B cell (primary cell): ENCODE measurements at places on chromosomes 13 and 19.

DNA sequence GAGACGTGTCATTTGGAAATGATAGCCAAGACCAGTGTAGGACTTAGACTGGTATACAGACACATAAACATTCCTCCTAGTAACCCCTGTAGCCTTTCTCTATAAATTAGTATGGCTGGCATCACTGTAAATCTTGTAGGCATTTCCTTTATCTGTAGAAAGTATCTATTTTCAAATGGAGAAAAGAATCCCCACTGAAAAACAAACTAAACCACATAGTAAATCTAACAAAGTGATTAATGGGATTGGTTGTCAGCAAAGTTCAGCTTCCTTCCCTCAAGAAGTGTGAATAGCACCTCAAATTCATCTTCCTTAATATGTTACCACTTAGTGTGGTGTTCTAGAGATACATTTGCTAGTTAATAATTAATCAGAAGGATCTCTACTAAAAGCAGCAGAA is 119.4 kb upstream of the NBEA start:
- DNase-seq = no peak

- DNase-seq = peak; percentile 67
Observed at GRCh38 chr19:35868172-35868822, at the start of gene APLP1. APLP1 (plus strand) TSS chr19:35868574; CDS start chr19:35868637, 63 bp downstream.

- DNase-seq = no peak
Observed at GRCh38 chr13:61774903-61775302, 359.3 kb upstream of the PCDH20 start.

DNA sequence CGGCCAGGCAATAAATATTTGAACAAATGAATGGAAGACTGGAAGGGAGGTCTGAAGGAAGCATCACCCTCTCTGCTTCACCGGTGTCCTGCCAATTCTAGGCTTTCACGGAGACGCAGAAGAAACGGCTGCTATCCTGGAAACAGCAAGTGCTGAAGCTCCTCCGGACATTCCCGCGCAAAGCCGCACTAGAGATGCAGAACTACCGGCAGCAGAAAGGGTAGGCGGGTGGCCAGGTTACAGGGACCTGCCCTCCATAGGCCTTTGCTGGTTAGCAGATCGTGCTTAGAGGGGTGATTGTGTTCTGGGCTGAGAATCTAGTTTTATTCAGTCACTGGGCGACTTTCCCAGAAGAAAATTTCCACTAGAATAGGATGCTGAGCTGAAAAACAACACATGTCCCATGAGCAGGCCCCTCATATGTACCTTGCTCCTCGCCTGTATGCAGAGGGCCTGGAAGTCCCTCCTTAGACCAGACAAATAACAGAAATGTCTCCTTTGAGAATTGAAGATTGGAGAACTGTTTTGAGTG is 11.0 kb downstream of the PAF1 start:
- DNase-seq = no peak

DNA sequence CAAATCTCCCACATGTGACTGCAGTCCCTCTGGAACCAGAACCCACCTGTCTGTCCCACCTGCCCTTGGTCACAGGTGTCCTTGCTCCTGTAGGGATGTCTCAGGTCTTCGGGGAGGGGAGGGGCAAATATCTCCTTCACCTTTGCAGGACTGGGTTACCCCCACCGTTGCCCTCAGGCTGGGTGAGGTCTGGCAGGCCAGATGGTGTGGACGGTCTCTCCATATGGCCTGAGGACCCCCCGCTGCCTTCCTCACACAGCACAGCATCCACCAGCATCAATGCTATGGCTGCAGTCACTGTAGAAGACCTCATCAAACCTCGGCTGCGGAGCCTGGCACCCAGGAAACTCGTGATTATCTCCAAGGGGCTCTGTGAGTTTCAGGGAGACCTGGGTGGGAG is 10.0 kb downstream of the SLC5A5 start:
- DNase-seq = no peak

DNA sequence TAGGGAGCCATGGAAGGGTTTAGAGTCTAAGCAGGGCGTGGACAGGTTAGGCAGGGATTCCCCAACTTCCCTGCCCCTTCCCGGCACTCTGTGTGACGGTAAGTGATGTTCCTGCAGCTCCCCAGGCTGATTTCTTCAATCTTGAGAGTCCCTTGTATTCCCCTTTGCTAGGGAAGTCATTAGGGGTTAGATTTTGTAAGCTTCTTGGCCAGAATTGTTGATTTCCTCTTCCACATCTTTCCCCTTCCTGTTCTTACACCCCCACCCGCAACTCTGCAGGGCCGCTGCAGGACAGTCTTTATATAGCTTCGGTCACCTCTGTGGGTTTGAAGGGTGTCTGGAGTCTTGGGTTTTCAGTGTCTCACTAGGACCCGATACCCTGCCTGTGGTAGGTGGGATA is 10.6 kb upstream of the ADGRE1 start:
- no peak for DNase-seq

- DNase-seq = peak; percentile 75
Observed at GRCh38 chr13:36297366-36298338, at the start of gene CCDC169. CCDC169 (minus strand) TSS chr13:36297814; CDS start chr13:36297719, 95 bp downstream.

DNA sequence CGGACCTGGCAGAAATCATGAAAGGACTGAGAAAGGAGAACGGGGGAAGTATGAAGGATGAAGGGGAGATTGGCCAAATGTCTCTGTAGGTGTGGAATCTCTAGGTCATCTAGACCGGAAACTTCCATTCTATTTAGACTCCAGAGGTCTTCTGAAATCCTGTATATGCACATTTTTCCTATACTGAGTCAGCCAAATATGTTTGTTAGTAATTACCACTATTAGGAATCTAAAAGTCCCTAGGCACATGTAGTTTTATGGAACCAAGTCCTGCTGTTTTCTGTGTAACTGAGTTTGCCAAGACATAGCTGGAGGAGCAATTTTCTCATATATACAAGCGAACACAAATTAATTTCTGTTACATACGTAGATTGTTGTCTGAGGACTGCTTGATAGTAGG is 498.1 kb downstream of the GPC5 start:
- no peak for DNase-seq

DNA sequence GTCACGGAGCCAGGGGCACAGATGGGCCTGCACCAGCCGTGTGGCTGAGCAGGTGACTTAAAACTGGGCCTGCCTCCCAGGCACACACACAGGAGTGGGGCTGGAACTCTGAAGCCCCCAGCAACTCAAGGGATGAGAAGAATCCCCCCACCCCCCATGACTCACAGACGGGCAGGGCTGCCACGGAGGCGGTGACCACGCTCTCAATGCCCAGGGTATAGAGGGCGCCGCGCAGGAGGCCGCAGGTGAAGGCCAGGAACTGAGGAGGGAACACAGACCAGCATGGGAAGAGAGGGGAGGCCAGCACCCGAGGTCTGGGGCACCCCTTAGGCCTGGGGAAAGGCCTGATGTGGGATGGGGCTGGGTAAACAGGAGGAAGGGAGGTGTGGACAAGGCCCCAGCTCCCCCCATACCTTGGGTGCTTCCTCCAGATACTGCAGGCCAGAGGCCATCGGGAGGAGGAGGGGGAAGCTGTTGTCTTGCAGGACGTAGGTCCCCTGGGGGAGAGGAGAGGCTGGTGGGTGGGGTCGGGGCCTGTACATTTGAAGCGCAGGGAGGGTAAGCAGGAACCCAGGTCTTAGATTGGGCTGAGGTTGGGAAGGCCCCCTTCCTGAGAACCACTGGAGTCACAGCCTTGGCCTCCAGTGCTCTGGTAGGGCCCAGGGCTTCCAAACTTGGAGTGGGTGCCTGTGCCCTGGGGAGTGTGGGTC is 3.1 kb upstream of the NKPD1 start:
- DNase-seq = no peak

DNA sequence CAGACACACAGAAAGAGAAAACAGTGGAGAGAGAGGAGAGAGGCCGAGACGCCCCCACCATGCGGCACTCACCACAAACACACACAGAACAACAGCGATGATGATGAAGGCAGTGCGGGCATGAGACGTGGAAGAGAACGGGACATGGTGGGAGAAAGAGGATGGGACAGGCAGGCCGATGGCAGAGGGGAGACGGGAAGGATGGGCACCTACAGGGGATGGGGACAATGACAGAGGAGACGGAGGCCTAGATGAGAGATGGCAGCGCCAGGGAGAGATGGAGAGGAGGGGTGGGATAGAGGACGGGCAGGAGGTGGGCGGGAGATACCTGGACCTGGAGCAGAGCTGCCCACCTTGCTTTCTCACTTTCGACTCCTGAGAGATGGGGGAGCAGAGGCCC is 1.1 kb upstream of the KLK14 start:
- DNase-seq = no peak

GRCh38 chr13:79749984-79750551 is 269.1 kb downstream of the NDFIP2 start:
- DNase-seq = no peak

GRCh38 chr19:6313398-6313969 is 19.9 kb downstream of the ACER1 start:
- no peak for DNase-seq

- peak; percentile 64 for DNase-seq
Observed at GRCh38 chr19:737591-738093, 13.3 kb upstream of the MISP start.

DNA sequence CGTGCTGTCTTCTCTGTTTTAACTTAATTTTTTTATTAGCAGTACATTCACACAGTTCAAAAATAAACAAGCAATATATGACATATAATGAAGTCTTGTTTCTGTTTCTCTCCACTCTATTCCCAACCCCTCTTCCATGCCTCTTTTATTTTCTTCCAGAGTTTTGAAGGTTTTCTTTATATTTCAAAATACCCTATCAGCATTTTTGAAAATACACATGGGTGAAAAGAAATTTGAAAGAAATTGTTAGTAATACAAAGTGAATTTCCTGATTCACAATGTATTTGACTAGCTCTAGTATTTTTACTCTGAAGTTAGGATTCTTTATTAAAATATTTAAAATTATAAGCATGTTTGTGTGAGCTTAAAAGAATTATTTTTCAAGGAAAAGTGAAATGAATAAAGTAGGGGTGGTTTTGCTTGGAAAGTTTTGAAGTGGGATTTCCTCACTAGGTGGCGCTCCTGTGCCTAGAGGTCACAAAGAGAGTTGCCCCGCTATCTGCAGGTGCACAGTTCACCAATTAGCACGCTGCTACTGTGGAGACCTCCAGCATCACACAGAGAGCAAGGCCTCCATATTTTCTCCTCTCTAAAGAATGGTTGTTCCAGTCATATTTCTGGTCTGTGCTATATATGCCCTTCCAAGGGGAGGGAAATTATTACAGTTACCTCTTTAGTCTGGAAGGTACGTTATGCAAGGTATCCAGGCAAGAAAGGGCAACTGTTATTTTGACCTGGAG is 37.6 kb downstream of the SOX21 start:
- peak; percentile 27 for DNase-seq

DNA sequence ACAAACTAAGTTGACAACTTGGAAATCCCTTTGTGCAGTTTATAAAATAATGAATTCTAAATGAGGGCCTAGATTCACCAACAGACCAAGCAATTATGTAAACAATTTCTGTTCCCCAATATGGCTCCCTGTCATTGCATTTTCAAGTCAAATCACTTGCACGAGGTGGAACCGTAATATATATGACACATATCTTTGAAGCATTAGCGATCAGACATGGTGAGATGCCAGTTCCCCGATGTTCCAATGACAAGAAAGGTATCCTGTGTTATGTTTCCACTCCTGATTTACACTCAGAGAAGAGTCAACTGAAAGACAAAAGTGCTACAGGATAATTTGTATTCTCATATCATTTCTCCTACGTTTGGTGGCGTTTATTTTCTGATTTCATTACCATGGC is 108.5 kb upstream of the TDRD3 start:
- no peak for DNase-seq

- no peak for DNase-seq
Observed at GRCh38 chr19:39544911-39545310, 5.0 kb upstream of the EID2 start.

DNA sequence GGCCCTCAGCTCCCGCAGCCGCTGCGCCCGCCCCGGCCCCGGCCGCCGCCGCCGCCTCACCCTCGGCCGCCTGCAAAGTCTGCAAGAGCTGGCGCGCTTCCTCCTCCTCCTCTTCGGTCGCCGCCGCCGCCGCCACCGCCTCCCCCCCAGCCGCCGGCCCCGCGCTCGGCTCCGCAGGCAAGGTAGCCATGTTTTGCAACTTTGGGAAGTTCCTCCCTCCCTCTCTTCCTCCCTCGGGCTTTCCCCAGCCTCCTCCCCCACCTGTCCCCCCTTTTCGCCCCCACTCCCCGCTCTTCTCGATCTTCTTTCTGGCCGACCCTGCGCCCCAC is 433 bp downstream of the SIX5 start:
- DNase-seq = no peak

DNA sequence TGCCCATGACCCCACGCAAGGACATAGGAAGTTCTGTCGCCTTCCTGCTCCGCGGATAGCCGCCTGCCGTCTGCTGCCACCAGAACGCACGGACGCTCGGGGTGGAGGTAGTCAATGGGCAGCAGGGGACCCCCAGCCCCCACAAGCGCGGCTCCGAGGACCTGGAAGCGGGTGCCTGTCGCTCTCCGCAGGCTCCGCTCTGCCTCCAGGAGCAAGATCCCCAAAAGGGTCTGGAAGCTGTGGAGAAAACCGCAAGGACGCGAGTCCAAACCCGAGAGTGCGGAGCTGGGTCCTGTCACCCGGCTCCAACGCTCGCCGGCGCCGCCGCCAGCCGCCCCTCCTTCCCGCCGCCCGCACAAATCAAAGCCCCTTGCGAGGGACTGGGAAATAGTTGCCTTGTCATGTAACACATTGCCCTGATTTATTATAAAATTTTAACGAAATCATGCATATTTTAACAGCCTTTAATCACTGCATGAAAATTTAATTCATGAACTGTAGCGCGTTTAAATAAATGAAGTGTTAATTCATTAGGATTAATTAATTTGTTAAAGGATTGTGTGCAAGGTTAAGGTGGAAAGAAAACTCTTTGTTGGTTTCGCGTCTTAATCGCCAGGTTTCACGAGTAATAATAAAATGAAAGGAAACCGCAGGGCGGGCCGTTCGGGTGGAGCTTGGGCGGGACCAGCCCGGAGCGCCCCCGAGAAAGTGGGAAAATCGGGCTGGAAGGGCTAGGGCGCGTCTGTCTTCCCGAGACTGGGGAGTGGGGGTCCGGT is 5.5 kb upstream of the POU4F1 start:
- DNase-seq = peak; percentile 51

DNA sequence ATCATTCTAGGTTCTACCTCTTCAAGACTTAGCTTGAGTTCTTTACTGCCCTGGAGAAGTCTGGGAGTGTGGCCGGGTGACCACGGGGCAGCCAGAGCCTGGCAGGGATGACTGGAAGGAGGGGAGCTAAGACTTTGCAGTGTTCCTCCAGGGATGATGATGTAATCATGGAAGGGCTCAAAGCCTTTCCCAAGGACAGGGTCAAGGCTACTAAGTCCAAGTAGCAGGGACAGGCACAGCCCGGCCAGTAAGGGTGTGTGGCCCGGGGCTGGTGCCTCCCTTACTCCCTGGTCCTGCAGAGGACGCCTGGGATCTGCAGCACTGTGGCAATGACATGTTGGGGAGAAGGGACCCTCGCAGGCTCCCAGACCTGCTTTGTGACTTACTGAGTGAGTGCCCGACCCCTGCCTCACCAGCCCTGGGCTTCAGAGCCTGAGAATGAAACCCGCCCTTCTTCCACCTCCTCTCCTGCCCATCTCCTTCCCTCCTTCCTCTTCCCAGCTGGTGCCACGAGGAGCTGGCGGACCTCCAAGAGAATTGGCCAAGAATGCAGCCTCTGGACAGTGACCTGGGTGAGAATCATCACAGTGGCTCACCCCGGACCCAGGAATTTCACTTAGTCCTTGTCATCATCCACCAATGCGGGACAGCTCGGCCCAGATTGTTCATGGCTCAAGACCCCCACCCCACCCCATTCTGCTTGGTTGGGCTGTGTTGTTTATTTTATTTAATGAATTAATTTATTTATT is 15.6 kb upstream of the FBXO17 start:
- DNase-seq = no peak
